Nephron progenitor cell (in vitro differentiated cells): ENCODE measurements at places on chromosomes 7 and 10.
A peak's percentile ranks its signal among the peaks of the same experiment; 100 is the strongest.

DNA sequence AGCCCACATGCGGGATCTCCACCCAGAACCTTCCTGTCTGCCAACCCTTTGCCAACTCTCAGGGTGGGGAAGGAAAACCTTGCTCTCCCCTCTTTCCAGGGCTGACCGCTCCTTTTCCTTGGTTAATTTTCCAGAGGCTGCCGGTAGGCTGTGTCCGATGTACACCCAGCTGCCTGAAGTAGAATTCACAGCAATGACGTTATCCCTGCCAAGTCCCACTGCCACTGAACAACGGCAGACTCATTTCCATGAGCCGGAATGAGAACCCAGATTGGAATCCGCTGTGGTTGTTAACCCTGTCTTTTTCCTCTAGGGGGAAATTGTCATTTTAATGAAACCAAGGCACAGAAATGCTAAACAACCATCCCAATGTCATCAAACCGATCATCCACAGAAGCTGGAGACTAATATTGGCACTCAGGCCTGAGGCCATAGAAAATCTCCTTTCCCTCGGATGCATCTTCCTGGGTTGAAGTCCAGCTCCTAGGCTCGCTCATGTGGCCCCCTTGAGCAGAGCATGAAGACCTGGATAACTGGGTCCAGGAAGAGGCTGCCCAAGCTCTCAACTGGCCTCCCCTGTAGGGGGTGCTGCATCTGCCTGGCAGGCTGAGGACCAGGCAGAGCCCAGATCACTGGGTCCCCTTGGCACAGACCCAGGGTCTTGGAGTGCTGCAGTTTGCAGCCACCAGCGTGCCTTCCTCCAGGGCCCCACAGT, 30.4 kb downstream of the KLRG2 start:
- no peak for DNase-seq

GRCh38 chr10:310976-311639, 175.9 kb downstream of the ZMYND11 start:
- no peak for DNase-seq

GRCh38 chr7:70063927-70064326, 465.7 kb downstream of the AUTS2 start:
- peak; percentile 12 for DNase-seq

- DNase-seq, result no peak
Observed at GRCh38 chr10:73956476-73957359, 41.2 kb upstream of the VCL start.

DNA sequence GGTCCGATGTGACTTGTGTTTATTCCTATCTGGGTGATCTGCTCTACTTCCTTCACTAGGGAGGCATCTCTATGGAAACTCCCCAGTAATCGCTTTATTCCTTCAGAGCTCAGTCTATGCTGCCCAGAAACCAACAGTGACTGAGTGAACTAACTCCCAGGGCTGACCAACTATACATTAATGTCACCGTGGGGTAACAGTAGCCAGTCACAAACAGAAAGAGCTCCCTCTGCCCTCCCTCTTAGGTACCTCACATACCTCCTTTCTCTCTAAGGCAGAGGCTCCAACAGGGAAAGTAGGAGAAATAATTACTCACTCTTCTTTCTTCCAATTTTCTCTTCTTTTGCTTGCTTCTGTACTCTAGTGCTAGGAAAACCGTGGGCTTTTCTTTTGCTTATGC, 855.0 kb downstream of the REEP3 start:
- no peak for DNase-seq

DNA sequence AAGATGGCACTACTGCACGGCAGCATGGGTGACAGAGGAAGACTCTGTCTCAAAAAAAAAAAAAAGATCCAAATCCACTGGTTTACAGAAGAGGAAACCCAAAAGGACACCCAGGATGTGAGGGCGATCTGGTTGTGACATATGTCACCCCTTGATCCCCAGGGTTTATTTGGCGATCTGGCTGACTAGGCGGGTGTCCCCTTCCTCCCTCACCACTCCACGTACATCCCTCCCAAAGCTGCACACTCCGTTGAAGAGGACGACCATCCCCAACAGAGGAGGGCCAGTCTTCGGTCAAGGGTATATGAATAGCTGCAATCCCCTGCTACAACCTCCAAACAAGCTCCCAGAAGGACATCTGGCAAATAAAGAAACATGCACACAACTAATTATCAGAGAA, 111.6 kb downstream of the HTR5A start:
- no peak for DNase-seq

DNA sequence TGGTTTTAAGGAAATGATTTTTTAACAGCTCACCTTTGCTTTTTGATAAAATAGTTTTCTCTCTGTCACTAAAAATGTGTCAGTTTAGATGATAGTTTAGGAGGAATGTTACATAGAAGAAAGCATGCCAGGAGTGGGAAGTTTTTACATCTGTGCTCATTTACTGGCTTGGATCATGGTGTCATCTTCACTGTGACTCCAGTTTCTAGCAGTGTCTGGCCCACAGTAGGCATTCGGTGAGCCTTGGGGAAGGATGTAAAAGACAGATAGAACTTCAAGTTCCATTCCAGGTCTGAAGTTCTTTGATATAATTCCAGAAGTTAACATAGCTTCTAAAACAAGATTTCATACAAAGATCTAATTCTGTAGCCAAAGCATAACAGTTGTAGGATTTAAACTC, 259.2 kb downstream of the BICC1 start:
- no peak for DNase-seq

DNA sequence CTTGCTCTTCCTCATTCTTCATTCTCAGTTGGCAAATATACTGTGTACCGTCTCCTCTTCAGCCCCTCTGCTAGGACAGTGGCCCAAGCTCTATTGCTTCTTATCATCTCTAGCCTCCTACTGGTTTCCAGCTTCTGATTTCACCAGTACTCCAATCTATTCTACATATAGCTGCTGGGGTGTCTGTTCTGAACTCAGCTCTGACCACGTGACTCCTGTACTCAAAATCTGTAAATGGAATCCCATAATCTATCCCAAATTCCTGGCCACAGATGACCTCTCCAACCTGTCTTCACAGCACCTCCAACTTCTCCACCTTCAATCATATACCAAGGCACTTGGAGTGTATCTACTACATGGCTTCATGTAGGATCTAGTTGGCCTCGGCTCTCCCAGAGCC, 152.9 kb downstream of the NRCAM start:
- DNase-seq, result no peak

DNA sequence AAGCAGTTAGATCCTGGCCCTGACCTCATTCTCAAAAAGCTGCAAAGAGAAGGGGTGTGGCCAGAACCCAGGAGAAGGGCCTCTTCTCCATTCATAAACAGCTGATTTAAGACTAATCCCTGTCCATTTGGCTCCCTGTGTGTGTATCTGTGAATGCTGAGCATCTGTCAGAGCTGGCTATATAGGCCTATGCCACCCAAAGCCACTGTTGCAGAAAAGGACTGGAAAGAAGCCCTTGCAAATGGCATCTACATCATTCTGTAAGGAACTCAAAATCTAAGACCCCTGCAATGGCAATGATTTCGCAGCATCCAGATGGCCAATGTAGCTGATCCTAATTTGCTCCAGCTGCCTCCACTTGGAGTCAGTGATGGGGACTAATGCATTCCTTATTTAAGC, 384.5 kb downstream of the KCNMA1 start:
- no peak for DNase-seq
